ENCODE measurements at places on chromosomes 3 and 15.

DNA sequence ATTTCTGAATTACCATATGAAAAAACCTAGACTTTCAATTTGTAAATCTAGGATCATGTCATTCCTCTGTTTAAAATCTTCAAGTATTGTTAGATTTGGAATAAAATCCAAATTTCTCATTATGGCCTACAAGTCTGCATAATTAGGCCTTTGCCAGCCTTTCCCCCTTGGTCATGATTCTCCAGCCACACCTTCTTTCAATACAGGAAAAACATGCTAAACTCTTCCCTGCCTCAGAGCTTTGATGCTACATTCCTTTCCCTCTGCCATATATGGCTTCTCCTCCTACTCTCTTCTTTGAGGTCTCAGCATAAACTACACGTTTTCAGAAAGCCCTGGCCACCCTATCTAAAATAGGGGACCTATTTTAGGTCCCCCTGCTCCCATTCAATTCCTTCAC lies 48.5 kb downstream of the TM6SF1 start:
- DNase-seq = no peak

- DNase-seq = no peak
Observed at GRCh38 chr15:73867426-73867825, 5.9 kb upstream of the TBC1D21 start.

DNA sequence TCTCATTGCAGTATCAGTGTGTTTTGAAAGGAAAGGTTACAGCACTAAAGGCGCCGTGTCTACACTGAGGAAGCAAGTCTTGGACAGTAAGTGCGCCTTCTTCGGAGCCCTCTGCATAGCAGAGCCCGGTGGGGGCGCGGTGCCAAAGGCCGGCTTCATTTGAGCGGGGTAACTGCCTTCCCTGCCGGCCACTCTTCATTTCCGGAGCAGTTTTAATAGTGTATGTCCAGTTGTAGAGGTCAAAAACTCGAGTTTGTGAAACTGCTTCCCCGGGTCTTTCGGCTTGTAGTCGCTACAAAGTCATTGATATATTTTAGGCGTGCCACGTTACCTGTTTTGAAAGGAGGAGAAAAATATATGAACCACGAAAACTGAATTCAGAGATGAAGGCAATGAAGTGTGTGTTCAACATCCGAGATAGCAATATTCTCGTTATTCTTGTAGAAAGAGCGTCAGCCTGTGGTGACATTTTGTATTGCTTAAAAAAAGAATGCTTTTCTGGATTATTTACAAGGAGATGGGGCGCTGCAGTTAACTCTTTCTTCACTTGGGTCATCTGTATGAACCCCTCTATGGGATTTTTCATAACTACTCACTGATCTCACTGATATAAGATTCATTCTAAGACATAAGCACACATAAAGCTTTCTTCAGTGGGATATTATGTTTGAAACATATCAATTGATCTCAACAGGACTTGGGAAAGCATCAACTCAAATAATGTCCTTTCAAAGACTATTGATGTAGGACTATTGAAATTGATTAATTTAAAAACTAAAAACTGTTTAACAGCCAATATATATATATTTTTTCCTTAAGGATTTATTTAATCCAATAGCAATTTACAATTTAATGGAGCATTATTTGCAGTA lies 3.0 kb downstream of the ALCAM start:
- DNase-seq = no peak

DNA sequence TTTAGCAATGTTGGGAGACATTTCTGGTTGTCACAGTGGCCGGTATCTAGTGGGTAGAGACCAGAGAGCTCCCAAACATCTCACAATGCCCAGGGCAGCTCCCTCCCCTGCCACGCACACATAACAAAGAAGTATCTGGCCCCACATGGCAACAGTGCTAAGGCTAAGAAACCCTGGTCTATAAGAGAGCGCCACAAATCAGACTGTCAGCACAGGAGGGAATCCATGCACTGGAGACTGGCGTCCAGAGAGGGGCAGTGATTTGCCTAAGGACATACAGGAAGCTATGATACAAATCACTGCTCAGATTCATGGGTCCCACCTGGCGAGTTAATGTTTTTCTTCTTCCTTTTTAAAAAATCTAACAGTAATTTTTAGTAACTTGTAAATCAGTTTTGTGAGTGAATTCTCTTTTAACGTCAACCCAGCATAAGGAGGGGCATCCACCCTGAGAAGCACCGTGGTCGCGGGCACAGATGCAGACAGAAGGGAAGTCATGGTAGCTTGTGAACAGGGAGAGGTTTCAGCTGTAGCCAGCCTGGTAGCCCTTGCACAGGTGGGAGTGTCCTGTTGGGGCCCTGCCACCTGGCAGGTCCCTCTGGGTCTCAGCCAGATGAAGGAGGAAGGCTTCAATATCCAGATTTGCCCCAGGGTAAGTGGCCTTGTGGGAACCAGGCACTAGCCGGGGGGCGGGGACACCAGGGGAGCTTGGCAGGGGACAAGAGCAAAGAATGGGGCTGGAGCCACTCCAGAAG lies 8.7 kb downstream of the ISG20 start:
- DNase-seq = no peak

DNA sequence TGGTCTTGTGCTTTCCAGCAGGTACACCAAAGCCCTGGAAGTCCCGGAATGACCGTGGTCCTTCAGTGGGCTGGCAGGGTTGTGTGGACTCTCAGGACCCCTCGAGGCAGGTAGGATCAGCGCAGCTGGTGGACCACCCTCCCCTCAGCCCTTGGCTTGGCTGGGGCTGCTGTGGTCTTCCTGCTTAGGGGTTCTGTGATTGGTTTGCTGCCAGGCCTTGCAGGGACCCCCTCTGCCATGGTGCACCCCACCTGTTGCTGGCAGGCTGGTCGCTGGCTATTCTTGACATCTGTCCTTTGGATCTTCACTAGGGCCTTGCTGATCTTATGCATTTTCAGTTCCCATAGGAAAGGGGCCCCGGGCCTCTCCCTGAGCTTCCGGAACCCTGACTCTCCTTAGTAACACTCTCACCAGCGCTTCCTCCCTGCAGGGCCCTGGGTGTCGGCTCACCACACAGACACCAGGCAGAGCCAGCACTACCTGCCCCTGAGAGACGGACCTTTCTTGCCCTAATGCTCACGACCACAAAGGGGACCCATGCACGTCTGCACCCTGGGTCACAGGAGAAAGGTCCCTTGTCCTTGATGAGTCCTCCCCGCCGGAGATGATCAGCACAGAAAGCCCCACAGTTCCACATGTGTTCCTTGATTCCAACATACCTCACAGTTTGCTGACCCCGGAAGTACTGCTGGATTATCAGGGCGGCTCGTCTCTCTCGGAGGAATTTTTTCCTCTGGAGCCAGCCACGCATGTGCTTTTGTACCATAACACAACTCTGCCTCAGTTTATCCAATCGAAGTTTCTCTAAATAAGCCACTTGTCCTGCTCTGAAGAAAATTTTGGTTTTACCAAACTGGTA lies 51.7 kb downstream of the MYO5C start:
- no peak for DNase-seq

DNA sequence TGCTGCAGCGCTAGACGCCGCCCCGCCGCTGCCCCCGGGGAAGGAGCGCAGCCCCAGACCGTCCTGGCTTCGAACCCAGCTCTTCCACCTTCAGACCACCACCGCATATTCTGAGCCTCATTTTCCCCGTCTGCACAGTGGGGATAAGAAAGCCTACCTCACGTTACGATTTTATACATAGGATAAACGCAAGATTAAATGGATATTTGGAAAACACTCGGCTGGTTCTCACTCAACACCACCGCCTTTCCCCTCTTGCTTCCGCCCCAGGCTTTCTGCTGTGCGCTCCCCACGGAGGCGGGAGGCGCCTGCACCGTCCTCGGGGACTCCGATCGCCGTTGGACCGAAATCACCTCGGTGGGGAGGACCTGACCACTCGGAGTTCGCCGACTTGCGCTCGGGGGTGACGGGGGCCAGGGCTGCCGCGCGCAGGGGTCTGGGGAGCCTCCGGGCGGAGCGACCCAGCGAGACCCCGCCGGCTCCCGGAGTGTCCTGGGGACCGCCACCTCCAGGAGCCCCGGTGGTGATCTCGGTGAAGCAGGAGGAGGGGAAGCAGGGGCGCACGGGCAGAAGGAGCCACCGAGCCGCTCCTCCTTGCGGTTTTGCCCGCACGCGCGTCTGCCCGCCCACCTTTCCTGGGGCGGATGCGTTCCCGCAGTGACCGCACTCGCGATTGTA lies 4.0 kb downstream of the FBXL22 start:
- DNase-seq = peak; percentile 49

GRCh38 chr3:127158614-127159229 lies 34.2 kb upstream of the PRR23E start:
- DNase-seq = no peak

DNA sequence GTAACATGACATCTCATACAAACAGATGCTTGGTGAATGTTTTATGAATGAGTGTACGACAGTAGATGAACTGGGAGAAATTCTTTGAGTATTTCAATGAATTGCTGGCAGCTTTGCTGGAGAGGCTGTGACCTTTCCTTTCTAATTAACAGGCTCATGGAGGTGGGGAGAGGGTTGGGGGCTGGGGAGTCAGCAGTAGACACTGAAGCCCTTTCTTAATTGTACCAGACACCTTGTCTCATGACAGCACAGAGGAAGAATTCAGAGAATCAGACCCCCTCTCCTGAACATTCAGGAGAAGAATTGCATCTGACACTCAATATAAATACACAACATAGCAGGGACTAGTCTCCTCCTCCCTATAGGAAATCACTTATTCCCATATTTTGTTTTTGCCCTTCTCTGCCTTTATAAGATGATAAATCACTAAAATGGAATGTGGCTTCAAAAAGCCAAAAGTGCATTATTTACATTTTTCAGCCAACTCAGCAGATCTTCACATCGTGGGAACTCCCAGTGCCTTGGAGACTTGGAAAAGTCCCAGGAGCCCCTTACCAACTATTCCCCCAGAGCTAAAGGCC lies 66.2 kb upstream of the TPM1 start:
- DNase-seq = no peak

DNA sequence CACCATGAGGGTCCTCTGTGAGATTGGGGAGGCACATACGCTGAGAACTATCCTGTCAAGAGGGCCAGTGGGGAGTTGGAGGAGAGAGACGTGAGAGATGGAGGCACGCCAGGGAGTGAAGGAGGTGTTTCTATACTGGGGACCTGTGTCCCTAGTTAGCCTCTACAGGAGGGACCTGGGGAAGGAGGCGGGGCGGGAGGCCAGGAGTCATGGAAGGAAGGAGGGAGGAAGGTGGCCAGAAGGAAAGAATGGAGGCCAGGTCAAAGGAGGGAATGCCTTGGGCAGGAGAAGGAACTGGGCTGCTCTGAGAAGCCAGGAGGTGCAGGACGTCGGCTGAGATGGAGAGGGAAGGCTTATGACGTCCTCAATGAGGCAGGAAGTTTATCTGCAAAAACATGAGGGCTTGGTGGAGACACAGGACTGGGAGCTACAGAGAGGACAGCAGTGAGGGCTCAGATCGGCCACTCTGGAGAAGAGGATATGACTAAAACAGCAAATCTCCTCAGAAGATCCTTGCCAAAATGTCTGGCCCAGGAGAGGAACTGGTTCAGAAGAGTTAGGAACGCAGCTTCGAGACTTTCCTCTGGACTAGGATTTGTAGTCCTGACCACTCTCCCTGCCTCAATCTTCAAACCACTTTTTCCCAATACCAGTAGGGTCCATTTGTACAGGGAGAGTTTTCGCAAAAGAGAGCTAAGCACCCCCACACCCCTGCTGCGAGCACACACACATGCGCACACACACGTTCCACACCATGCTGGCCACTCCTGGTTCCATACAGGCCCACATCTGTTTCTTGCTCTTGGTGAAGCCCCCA lies 59.9 kb downstream of the ADCY5 start:
- DNase-seq = no peak

- DNase-seq = no peak
Observed at GRCh38 chr3:125057186-125057850, 1.5 kb upstream of the HEG1 start.

- no peak for DNase-seq
Observed at GRCh38 chr3:194237110-194237509, 101.2 kb downstream of the HES1 start.

DNA sequence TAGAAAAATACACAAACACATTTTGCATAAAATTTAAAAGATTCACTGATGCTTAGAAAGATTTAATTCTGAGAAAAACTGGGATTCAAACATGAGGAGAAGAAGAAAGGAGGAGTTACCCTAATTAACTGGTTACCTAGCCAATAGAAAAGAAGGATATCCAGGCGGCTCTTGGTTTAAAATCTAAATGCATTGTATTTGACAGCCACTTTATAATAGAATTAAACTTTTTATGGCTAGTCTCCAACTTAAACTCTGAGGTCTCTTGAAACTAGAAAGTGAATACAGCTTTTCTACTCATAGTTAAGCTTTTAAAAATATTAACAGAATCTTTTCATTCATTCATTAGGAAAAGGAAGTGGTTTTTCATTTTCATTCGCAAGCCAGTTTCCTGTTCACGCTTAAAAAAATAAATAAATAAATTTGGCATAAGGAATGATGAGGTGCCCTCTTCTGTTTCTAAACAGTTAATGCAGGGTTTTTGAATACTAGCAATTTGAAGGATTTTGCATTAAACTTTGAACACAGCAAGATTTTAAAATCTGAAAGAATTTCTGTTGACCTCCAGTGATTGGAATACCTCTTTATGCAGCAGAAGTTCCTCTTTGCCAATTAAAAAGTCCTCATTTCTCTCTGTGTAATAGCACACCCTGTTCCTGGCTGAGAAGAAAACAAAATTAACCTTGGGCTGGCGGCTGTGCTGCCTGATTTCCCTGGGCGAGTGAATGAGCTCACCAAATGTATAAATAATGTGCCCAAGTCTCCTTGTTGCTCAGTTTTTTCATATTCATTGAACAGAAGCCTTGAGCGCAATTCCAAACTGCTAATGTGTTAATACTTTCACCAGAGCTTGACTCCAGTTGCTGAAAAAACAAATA lies 105.1 kb downstream of the ZMAT3 start:
- DNase-seq = no peak

- DNase-seq = no peak
Observed at GRCh38 chr15:89666858-89667705, 11.8 kb upstream of the KIF7 start.

- DNase-seq = no peak
Observed at GRCh38 chr3:41684797-41685735, 276.8 kb downstream of the ULK4 start.

- peak; percentile 5 for DNase-seq
Observed at GRCh38 chr15:35078221-35078915, 6.7 kb downstream of the NANOGP8 start.

DNA sequence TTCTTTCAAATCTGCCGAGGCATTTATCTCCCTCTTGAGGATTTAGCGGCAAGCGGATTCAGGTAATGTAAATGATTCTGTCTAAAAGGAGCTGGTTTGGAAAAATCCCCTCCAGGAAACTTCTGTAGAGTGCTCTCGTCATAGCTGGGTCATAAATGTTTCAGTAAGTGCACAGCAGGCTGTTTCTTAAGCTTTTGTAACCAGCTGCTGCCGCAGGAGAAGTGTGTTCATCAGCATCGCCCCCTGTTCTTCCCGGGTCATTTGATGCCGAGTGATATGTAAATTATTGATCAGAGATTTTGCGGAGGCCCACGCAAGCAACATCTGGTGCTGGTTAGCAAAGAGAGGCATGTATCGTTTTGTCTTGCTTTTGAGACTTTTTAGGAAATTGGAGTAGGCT lies 53.1 kb downstream of the DNASE1L3 start:
- DNase-seq = no peak

DNA sequence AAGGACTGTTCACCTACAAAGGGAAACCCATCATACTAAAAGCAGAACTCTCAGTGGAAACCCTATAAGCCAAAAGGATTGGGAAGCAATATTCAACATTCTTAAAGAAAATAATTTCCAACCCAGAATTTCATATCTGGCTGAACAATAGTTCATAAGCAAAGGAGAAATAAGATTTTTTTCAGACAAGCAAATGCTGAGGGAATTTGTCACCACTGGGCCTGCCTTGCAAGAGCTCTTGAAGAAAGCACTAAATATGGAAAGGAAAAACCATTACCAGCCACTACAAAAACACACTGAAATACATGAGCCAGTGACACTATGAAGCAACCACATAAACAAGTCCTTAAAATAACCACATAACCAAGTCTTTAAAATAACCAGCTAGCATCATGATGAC lies 28.9 kb upstream of the DCBLD2 start:
- no peak for DNase-seq
